Activated T-cell treated with anti-CD3 and anti-CD28 coated beads for 48 hours (primary cell): ENCODE measurements at places on chromosomes 4 and X.

DNA sequence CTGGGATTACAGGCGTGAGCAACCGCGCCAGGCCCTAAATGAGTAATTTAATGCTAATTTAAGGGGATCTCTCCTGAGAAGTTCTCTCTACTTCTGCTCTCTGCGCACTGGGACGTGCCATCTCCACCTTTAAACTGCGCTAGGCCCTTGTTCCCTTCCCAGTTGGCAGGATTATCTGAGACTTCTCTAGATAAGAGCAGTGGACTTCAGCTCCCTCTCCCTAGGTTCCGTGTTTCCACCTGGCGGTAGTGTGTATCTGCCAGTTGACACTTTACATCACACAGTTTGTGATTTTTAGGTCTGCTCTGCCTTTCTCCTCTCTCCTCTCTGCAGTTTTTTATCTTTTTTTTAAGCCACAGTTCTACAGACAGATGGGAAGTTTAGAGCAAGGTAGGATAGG, 40.2 kb downstream of the ARHGAP10 start:
- DNase-seq = no peak

DNA sequence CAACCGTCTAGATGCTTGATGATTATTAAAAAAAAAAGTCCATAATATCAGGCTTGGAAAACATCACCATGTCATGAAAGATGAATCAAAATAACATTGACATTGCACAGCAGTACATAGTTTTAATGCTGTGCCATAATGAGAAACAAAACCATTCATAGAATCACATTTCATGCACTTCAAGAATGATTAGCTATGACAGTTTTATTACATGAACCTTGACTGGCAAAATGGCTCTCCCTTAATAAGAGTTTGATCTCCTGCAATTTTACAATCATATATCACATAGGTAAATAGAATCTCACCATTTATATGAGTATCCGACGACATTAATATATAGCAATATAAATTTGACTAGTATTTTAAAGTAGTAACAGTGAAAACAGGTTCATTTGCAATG, 49.8 kb downstream of the TECRL start:
- no peak for DNase-seq

GRCh38 chr4:152010710-152011079, 249.9 kb upstream of the GATB start:
- no peak for DNase-seq

GRCh38 chr4:181964731-181965130, 278.5 kb upstream of the TENM3 start:
- no peak for DNase-seq

DNA sequence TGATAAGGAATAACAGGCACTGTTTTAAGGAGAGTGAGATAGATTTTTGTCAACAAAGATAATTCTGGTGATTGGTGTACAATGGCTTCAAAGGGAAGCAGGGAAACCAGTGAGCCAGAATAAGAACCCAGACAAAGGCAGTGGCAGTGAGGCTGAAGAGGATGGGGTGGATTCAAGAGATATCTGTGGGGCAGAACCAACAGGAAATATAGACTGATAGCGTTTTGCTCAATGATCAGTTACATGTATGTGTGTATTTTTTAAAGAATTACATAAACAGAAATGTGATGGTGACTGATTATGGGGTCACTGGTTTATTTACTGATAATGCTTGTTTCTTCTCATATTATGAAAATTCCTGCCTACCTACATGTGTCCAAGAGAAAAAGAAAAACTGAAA, 66.4 kb downstream of the AMMECR1 start:
- DNase-seq = no peak
